ENCODE measurements at places on chromosomes 6 and 20. TPM values are rescaled to one million over a fixed set of nuclear protein-coding genes. Genes with fewer than 3 reads are reported as not detected.

GRCh38 chr20:51918561-51918960 is 116.2 kb upstream of the SALL4 start:
- H3K4me1 ChIP-seq, result no peaks in the 10 kb centered on the region
- no peak for DNase-seq
- no peak overlapping the region for H3K27ac ChIP-seq
- no peaks in the 10 kb centered on the region for H3K36me3 ChIP-seq
- no peaks in the 10 kb centered on the region for H3K27me3 ChIP-seq

DNA sequence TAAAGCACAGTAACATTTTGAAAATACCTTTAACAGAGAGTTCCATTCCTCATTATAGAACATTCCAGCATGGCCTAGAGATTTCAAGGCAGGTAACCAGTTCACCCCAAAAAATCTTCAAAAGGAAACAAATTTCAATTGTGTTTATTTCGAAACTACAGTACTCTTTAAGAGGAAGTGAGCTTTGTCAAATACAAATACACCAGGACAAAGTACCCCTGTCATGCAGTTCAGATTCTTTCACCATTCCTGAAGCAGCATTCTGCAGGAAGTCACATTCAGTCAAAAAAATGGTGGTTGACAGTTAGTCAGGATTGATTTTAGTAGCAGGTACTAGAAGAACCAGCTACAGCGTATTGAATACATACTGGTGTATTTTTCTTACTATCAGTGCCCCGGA is 89.6 kb upstream of the RIN2 start:
- H3K27me3 ChIP-seq, result peaks cover 23% of the 10 kb centered on the region
- no peaks in the 10 kb centered on the region for H3K4me1 ChIP-seq
- H3K36me3 ChIP-seq, result no peaks in the 10 kb centered on the region
- DNase-seq, result no peak
- H3K4me3 ChIP-seq, result no peak overlapping the region

GRCh38 chr6:27049863-27050781 is 197.4 kb upstream of the PRSS16 start:
- no peak overlapping the region for H3K4me3 ChIP-seq
- H3K36me3 ChIP-seq, result no peaks in the 10 kb centered on the region
- DNase-seq, result no peak
- no peaks in the 10 kb centered on the region for H3K27me3 ChIP-seq
- no peak overlapping the region for H3K27ac ChIP-seq

Gene COL9A3
- 0.76 TPM for total RNA-seq
